ENCODE measurements at places on chromosomes 3 and 15.

DNA sequence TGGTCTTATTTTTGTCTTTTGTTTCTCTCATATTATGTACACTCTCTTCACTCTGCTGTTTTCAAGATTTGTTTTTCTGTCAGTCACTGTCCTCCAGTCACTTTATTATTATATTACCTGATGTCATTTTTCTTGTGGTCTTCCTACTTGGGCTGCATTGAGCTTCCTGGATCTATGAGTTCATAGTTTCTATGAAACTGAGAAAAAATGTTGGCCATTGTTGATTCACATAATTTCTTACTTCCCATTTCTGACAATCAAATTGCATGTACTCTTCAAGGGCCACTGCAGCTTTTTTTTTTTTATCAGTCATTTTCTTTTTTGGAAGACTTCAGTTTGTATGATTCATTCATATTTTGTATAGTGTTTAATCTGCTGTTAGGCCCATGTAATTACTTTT is 1180.6 kb upstream of the GBE1 start:
- DNase-seq = no peak

DNA sequence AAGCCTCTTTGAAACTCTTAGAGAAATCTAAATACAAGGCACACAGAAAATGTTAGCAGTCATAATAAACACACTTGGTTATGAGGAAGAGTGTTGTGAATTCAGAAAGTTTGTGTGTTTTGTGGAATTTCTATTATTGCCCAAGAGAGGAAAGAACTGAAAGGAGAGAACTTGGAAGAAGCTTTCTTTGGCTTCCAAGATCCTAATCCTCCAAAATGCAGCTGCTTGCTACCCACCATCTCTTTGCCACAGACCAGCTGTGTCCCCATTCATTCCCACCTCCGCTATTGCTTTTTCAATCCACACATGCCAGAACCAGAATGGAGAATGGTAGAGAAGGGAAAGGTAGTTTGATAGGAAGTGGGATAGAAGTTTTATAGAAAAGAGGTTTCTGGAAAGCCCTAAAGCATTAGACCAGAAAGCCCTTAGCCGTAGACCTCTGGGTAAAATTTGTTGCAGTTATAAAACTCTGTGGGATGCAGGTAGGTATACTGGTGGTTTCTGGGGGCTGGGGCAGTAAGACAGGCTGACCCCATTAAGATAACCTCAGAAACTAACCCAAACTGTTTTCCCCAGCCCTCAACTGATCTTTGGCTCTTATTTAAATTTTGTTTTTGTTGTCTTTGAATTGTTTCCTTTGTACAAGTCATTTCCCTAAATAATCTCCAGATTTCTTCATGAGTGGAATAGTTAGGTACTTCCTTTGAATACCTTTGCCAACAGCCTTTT is 108.5 kb downstream of the FILIP1L start:
- no peak for DNase-seq

DNA sequence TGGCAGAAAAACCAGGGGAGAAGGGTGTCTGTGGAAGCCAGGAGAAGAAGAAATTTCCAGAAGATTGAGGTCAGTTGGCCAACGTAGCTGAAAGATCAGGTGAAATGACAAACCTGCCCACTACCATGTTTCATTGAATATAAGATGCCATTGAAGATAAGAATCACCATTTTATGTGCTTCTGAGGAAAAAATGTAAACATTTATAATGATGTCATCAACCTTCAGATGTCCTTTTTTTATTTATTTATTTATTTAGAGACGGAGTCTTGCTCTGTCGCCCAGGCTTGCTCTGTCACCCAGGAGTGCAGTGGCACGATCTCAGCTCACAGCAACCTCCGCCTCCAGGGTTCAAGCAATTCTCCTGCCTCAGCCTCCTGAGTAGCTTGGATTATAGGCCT is 4.9 kb upstream of the PODXL2 start:
- no peak for DNase-seq

- no peak for DNase-seq
Observed at GRCh38 chr3:50050361-50050760, 38.4 kb upstream of the RBM5 start.

DNA sequence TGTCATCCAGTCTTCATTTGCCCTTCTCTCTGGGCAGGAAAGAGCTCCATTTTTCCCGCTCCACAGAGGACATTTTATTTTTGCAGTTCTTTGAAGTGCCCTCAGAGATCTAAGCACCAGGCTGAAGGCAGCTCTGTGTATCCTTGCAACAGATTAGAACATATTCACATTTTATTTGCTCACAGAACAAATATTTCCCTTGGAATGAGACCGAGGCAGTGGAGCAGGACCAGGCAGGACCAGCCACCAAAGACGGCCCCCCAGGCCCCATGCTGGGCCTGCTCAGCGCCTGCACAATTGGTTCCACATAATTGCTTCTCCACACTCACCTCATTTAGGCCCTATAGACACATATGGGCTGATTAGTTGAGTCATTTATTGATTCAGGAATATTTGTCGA is 15.7 kb upstream of the ETV5 start:
- no peak for DNase-seq

- DNase-seq = peak; percentile 80
Observed at GRCh38 chr15:73265536-73266153, 103.1 kb downstream of the HCN4 start.

GRCh38 chr3:189573004-189573403 is 58.2 kb upstream of the TP63 start:
- DNase-seq = no peak

DNA sequence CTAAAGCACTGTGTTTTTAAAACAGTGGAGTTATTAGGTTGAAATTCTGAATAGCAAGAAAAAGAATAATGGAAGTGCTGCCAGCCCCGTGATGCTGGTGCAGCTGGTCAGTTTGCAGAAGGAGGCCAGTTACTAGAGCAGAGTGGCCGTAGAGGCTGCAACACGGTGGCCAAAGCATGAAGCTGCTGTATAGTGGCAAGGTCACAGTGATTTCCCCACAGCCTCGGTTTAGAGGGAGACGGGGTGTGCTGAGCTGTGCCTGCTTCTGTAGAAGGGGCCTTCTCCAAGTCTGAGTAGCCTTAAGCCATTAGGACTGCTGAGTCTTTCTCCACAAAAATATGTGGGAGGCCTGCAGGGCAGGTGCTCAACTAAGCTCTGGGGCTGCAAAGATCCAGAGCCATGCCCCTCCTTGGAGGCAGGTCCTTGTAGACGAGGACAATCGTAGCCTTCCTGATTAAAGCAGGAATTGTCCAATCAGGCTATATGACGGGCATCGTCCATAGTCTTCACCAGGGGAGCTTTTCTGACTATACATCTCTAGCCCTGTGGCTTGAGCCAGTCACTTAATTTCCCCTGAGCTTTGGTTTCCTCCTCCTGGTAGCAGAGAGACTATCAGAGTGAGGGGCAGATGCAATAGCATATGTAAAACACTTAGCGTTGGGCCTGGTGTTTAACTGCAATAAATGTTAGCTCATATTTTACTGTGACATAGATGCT is 151.6 kb downstream of the PGPEP1L start:
- no peak for DNase-seq

DNA sequence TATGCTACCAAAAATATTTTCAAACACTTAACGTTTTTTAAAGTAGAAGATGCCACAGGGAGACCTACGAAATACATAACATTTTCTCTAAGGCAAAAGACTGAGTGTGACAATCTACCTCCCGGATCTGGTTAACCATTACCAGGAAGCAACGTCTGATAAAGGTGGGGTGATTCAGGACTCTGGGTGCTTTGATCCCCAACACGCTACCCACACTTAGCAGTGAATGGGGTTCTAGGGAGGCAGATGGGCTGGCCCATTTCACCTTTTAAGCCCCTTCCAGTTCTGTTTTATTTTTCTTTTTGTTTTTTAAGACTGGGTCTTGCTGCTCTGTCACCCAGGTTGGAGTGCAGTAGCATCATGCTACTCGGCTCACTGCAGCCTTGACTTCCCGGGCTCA is 39.5 kb downstream of the EIF4E3 start:
- peak; percentile 26 for DNase-seq

DNA sequence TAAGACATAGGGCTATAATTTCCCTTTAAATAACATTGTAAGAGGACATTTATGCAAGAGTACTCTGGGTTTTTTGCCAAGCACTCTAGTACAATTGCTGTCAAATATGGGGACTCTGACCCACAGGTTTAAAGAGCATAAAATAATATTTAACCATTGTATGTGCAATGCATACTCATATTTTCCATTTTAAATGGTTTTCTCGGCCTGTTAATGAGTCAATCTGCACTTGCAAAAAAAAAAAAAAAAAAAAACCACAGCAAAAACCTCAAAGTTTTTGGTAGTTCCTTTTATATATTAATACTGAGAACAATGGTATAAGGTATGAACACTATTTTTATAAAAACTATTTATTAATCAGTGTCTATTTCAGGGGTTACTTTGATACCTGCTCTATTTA is 304.0 kb upstream of the CBLB start:
- no peak for DNase-seq

- no peak for DNase-seq
Observed at GRCh38 chr3:46695962-46696894, 2.7 kb upstream of the ALS2CL start.

DNA sequence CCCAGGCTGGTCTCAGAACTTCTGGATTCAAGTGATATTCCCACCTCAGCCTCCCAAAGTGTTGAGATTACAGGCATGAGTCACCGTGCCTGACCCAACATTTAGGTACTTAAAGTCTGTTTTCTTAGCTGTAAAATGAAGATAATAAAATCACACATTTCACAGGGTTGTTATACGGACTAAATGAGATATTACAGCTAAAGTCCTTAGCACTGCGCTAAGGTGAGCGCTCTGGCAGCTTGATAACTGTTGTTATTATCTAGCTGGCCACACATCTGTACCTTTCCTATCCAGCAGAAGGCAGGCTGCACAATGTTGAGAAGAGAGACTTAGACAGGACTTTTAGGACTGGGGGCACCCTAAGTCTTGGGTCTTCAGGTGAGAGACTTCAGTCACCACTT is 2.7 kb upstream of the LIPH start:
- peak; percentile 27 for DNase-seq

DNA sequence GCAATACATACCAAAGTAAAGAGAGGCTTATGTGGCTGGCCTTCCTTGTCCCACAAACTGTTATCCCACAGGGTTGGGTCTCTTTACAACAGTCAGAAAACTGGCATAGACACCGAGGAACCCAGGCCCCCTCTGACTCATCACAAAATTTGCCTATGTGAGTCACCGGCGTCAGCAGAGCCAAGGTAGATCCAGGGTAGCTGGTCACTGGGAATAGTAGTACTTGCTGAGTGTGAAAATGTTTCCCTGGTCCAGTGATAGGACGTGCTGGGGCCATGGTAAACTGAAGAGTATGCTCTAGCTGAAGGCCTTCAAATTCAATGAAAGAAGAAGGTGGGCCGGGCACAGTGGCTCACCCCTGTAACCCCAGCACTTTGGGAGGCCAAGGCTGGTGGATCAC is 27.1 kb upstream of the SKIL start:
- DNase-seq = peak; percentile 62

GRCh38 chr3:146746190-146746589 is 141.0 kb upstream of the PLSCR5 start:
- no peak for DNase-seq

- DNase-seq = no peak
Observed at GRCh38 chr3:128845119-128845777, 34.2 kb upstream of the ACAD9 start.

DNA sequence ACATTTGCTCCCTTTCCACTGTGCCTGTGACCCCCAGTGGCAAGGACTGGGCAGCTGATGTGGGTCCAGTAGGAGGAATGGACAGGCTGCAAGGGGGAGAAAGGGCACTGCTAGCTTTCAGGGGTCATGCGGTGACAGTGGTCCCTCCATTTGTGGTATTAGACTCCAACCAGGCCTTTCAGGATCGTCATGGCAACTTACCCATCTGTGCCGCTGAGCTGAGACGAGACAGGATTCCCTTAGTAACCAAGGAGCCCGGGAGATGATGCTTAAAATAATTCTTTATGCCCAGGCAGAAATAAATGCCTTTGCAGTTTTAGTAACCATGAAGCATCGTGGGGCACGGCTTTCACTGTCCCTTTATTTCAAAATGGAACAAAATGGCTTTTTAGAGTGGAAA is 15.9 kb upstream of the MRPL3 start:
- DNase-seq = no peak

GRCh38 chr3:127768346-127769008 is 53.8 kb downstream of the MGLL start:
- DNase-seq = peak; percentile 79

DNA sequence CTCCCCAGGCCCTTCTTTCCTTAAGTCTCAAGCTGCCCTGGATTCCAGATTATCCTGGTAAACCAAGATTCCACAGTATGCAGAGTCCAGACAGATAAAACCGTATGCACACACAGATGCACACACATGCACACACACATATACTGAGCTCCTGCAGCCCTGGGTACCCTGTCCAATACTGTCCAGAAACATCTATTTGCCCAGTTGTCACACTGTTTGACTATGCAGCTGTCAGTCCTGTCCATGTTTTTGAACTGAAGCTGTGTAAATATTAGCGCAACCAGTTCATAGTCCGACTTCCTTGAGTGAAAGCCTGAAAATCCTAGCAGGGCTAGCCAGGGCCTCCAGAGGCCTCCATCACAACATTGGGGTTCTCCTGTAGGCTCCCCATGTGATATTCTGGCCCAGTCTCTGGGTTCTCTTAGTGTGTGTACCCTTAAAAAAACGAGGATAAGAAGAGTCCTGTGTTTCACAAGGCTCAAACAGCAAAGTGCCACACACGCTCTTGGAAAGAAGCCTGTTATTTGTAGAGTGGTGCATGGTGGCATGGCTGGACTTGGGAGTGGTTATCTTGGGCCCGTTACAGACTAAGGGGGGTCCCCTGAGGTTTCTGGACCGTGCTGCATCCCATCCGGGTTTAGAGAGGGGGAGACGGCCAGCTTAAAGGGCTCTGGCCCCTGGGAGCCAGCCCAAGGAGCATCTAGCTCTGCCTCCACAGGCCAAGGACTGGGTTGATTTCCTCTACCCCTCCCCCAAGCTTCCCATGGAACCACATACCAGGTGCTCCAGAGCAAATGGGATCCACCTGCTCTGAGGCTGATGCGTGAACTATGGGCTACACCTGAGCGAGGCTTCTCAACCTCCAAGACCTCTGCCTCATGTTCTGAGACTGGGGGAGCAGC is 108.3 kb downstream of the IQSEC1 start:
- DNase-seq = peak; percentile 30

All from HT-29 (cell line).